NCI-H510A (cell line): ENCODE measurements at places on chromosomes 5 and 9.
A peak's percentile ranks its signal among the peaks of the same experiment; 100 is the strongest.

DNA sequence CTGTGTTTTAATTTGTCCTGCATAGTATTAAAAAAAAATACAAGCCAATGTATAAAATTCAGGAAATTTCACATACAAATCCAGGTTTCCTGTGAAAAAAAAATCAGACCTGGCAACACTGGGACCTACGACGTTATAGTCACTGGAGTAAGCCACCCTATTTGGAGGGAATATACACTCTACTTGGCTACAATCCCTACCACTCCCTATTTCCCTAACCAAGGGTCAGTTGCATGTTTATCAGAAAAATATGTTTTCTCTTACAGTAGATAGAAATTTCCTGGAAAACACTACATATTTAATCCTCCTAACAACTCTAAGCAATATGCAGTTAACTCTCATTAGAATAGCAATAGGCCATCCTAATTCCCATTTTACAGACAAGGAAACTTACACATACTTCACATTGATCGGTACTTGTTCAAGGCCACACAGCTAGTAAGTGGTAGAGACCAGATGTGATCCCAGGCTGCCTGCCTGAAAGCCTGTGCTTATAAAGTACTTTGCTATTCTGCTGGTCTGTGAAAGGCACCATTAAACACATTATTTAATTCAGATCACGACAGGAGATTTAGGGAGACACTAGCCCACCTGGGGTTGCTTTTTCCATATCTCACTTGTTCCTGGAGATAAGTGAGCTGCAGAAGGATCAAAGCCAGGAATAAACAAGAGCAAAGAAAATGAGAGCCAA, 70.8 kb downstream of the MFAP3 start:
- DNase-seq: no peak

DNA sequence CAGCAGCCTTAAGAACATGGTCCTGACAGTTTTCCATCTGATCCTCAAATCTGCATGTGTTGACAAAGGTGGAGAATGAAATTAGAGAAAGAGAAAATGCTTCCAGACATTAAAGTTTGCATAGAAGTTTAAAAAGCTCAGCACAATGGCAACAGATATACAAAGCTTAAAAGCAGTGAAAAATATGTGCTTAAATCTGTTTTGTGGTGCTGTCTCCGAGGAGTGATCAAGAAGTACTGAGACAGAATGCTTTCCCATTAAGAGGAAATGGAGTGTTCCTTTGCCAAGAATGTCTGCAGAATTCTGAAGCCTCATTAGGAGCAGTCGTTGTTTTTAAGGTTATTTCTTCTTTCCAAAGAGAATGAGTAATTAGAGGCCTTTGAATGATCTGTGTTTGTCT, 131.4 kb downstream of the MCTP1 start:
- DNase-seq: no peak

DNA sequence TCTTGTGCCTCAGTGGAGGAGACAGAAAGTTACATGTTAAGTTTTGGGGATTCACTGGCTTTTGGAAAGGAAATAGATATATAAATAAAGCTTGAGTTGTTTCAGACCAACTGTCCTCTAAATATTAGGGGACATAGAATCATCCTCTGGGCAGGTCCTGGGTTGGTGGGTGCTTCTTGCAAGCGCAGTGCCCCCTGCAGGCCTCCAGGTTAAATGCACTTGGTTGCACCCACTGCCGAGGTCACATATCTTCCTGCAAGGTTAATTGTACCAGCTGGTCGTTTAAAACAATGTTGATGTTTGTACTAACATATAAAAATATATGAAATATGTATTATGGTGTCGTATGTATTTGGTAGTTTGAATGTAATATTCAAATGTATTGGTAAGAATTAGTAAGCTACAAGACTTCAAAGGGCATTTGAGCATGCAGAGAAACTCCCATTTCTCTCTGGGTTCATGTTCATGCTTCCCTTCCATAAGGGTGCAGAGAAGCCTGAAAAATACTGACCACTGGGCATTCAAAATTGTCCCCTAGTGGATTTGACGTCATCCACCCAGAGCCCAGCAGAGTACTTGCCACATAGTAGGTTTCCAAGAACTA, 87.0 kb downstream of the ZNF618 start:
- peak; percentile 2 for DNase-seq

DNA sequence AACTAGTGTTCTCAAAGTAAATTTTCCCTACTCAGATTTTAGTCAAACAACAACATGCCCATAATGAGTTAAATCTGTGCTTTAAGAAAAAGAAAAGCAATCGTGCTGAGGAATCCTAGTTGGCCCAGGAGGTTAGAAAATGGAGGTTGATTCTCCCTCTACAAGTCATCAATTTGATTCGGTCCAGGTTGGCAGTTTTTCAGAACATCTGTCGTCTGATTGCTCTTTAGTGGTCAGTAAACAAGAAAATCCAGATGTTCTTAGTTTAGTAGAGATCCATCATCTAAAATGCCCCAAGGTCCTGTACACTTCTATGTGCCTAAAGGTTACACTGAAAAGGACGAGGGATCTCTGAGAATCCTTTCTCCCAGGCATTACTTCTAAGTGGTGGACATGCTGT, 659.2 kb downstream of the MTRR start:
- no peak for DNase-seq

DNA sequence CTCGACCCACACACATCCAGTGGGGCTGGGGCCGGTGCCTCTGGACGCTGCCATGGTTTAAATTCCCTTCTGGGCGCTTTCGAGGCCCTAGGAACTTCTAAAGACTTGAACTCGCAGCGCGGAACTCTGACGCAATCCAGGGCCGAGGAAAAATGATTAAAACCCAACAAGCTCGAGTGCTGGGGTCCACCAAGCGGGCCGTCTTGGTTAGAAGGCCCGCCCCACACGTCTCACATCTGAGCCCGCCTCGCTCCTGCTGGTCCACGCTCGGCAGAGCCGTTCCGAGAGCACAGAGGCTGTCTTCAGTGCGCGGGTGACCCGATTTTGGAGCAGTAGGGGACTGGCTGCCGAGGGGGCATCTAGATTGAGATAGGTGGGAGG, 1.5 kb downstream of the CRHBP start:
- no peak for DNase-seq

DNA sequence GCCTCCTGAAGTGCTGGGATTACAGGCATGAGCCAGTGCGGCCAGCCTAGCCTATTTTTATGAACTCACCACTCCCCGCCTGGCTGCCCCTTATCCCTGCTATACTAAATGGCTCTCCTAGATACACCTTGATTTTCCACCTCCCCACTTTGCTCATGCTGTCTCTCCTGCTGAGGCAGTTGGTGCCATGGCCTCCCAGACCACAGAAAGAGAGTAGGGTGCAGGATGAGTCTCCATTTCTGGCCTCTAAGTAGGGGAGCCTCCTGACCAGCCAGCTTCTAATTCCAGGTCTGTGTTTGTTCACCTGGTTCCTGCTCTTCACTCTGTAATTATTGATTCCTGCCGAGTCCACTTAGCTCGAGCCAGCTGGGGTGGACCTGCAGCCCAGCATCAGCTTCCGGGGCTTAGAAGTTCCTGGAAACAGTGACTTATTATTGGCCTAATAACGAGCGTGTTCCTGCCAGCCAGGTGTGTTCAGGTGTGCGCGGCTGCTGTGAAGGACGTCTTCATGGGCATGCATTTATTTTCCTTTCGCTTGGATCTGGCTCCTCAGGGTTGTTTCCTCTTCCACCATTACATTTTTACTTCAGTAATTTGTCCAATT, 34.0 kb downstream of the ZNF618 start:
- peak; percentile 86 for DNase-seq

DNA sequence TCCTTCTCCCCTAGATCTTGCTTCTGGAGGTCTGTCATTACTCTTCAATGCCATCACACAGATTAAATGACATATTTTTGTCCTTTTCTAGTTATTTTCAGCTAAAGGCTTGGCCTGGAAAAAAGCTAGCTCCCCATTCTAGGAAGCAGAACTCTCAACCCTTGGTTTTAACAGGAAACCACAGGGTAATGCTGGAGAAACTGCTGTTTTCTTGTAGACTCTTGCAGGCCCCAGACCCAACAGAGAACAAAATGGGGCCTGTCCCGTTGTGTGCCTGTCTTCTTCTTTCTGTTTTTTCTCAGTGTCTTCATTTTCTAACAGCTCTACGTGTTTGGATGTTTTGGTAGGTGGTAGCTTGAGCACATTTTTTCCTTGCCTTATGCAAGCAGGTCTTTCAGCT, 21.5 kb downstream of the DCANP1 start:
- no peak for DNase-seq

DNA sequence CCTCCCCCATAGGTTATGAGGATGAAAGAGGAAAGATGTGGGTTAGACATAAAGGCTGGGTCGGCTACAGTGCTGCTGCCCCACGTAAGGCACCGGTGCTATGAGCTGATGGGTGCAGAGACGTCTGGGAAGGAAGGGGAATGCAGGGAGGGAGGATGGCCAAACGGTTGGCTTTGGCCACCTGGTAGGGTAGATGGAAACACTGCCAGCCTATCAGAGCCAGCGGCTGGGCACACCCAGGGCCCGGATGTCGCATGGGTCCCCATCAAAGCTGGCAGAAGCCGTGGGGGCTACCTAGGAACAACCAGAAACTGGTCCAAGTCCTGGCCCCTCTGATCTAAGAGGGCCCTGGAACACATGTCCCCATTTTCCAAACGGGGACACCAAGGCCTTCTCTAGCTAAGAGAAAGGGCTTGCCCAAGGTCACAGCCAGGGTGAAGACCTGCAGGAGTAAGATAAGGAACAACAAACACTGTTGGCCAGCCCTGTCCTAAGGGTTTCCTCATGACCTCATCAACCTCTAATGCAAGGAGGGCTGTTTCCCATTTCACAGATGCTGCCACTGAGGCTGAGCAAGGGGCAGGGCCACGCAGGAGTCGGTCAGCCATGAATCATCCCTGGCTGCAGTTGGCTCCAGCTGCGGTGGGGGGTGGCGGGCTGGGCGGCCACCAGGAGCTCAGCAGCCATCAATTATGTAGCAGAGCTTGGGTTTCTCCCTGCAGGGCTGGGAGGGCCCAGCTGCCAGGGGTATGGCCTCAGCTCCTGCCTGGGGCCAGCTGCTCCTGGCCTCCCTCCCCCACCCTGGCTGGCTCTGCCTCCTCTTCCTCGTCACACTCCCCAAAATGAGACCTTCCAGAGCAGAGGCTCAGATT, 4.9 kb downstream of the SH3GLB2 start:
- DNase-seq: no peak

DNA sequence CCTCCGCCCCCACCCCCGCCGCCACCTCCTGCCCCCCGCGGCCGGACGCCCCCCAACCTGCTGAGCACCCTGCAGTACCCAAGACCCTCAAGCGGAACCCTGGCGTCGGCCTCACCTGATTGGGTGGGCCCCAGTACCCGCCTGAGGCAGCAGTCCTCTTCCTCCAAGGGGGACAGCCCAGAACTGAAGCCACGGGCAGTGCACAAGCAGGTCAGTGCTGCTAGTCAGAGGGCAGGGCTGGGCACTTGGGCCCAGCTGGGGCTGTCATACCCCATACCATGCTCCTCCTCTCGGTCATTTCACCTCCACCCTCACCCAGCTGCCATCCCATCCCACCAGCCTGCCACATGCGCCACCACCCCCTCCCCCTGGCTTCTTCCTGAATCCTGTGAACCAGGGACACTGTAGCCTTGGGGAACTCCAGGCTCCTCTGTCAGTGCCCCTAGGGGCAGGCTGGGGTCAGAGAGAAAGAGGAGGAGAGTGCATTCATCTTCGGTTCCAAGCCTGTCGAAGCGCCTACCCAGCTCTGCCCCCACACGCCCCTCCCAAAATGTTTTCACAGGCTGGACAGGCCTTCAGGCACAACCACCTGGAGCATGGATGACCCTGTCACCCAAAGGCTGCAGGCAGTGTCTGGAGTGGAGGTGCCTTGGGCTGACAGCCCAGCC, 122.0 kb downstream of the DAB2IP start:
- DNase-seq: no peak

DNA sequence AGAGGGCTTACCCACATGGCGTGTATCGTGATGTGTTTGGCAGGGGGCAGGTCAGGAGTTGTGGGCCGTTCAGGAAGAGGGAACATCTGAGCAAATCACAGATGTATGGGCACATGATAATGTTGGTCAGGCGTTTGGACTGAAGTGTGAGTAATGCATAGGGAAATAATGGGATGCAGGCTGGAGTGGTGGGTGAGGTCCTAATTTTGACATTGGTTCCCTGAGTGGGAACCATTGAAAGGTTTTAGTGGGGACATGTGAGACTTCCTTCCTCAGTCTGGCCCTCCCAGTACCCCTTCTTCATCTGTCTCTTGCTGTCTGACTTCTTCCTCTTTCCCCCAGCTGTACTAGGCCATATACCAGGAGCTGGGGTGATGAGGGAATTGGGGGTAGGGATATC, 7.6 kb downstream of the OTULIN start:
- no peak for DNase-seq

GRCh38 chr5:170450061-170450669, 53.7 kb upstream of the KCNIP1 start:
- DNase-seq: no peak

DNA sequence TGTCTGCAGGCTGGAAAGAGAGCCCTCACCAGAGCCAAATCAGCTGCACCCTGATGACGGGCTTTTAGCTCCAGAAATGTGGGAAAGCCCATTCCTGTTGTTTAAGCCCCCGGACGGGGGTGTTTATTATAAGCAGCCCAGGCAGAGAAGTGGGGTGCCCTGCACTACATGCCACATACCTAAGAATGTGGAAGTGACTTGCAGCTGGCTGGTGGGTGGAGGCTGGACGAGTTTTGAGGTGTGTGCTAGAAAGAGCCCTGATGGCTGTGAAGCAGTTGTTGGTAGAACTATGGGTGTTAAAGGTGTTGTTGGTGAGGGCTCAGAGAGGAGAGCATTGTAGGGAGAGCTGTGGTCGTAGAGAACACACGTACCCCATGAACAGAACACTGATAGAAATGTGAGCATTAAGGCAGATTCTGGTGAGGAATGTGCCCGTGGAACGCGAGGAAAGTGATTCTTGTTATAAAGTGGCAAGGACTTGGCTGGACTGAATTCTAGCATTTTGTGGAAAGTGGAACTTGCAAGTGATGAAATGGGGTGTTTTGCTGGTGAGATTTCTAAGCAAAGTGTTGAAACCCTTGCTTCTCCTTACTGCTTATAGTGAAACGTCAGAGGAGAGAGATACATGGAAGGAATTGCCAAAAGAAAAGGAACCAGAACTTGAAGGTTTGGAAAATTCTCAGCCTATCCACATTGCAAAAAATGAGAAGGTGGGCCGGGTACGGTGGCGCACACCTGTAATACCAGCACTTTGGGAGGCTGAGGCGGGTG, 38.9 kb downstream of the AHRR start:
- DNase-seq: no peak
